Stomach (tissue), 19 donors: ENCODE measurements at places on chromosomes 4 and X. TPM values are rescaled to one million over a fixed set of nuclear protein-coding genes. Genes with fewer than 3 reads are reported as not detected.

IL9R gene
- not detected for total RNA-seq

AMTN gene
- not detected for total RNA-seq

ALG13 gene
- 48.1 TPM for total RNA-seq

PABPC1L2B gene
- total RNA-seq, result not detected

PNMA5 gene
- not detected for total RNA-seq

TMEM154 gene
- 0.45 TPM for total RNA-seq

ARX gene
- not detected for total RNA-seq

GAGE12H gene
- not detected for total RNA-seq

ZNF157 gene
- total RNA-seq, result not detected

RBM46 gene
- total RNA-seq, result not detected

METAP1 gene
- 33.2 TPM for total RNA-seq

SPANXN3 gene
- total RNA-seq, result not detected

CXCL11 gene
- 0.43 TPM for total RNA-seq

CC2D2A gene
- total RNA-seq, result 32.7 TPM

LDOC1 gene
- 4.1 TPM for total RNA-seq

LUZP4 gene
- total RNA-seq, result not detected
